ENCODE measurements at places on chromosomes 16 and 17.
A peak's percentile ranks its signal among the peaks of the same experiment; 100 is the strongest.

GRCh38 chr17:50911890-50912289 lies 45.7 kb upstream of the TOB1 start:
- H3K36me3 ChIP-seq, result no peaks in the 10 kb centered on the region
- H3K27me3 ChIP-seq, result no peaks in the 10 kb centered on the region
- no peak for DNase-seq
- no peak overlapping the region for H3K4me3 ChIP-seq

GRCh38 chr17:36816214-36816906 lies 120.9 kb upstream of the LHX1 start:
- H3K4me3 ChIP-seq, result no peak overlapping the region
- no peaks in the 10 kb centered on the region for H3K27me3 ChIP-seq
- DNase-seq, result no peak

- no peak for DNase-seq
- H3K4me3 ChIP-seq, result no peak overlapping the region
- H3K27ac ChIP-seq, result no peak overlapping the region
- no peaks in the 10 kb centered on the region for H3K27me3 ChIP-seq
- no peaks in the 10 kb centered on the region for H3K36me3 ChIP-seq
Observed at GRCh38 chr17:77332034-77332971, 191.5 kb downstream of the SEC14L1 start.

GRCh38 chr17:42537156-42537805 lies 1.2 kb downstream of the NAGLU start:
- DNase-seq, result no peak
- peak overlapping the region; percentile 50 for H3K4me3 ChIP-seq
- H3K4me1 ChIP-seq, result peaks cover 12% of the 10 kb centered on the region
- no peaks in the 10 kb centered on the region for H3K27me3 ChIP-seq
- 0 out of 2 replicates have a peak, but pooled peaks cover 9% of the 10 kb centered on the region for H3K36me3 ChIP-seq

GRCh38 chr17:44279346-44279665 lies 11.4 kb upstream of the SLC4A1 start:
- DNase-seq, result no peak
- H3K27me3 ChIP-seq, result 0 out of 2 replicates have a peak, but pooled peaks cover 2% of the 10 kb centered on the region
- no peak overlapping the region for H3K27ac ChIP-seq
- peaks cover 12% of the 10 kb centered on the region for H3K4me1 ChIP-seq
- H3K4me3 ChIP-seq, result no peak overlapping the region
- no peaks in the 10 kb centered on the region for H3K36me3 ChIP-seq

GRCh38 chr17:45294506-45294905 lies 22.3 kb downstream of the MAP3K14 start:
- H3K27ac ChIP-seq, result no peak overlapping the region
- no peaks in the 10 kb centered on the region for H3K27me3 ChIP-seq
- H3K36me3 ChIP-seq, result no peaks in the 10 kb centered on the region
- no peak overlapping the region for H3K4me3 ChIP-seq
- peaks cover 5% of the 10 kb centered on the region for H3K4me1 ChIP-seq

DNA sequence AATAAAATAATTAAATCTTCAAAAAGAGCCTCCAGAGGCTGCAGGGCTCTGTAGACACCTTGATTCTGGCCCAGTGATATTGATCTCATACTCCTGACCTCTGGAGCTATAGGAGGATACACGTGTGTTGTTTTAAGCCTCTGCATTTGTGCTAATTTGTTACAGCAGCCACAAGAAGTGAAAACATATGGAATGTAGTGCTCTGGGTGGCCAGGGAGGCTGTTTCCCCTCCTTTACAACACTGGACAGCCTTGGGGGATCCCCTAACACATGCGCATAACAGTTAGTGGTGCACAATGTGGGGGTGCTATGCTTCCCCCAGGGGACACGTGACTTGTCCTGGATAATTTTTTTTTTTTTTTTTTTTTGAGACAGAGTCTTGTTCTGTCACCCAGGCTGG lies 4.7 kb upstream of the ZNF500 start:
- no peak for DNase-seq
- no peak overlapping the region for H3K27ac ChIP-seq
- H3K27me3 ChIP-seq, result no peaks in the 10 kb centered on the region
- 0 out of 2 replicates have a peak, but pooled peaks cover 3% of the 10 kb centered on the region for H3K4me1 ChIP-seq

GRCh38 chr17:29710891-29711418 lies 88.2 kb upstream of the CORO6 start:
- H3K4me3 ChIP-seq, result no peak overlapping the region
- no peaks in the 10 kb centered on the region for H3K36me3 ChIP-seq
- H3K27me3 ChIP-seq, result no peaks in the 10 kb centered on the region
- no peak for DNase-seq

DNA sequence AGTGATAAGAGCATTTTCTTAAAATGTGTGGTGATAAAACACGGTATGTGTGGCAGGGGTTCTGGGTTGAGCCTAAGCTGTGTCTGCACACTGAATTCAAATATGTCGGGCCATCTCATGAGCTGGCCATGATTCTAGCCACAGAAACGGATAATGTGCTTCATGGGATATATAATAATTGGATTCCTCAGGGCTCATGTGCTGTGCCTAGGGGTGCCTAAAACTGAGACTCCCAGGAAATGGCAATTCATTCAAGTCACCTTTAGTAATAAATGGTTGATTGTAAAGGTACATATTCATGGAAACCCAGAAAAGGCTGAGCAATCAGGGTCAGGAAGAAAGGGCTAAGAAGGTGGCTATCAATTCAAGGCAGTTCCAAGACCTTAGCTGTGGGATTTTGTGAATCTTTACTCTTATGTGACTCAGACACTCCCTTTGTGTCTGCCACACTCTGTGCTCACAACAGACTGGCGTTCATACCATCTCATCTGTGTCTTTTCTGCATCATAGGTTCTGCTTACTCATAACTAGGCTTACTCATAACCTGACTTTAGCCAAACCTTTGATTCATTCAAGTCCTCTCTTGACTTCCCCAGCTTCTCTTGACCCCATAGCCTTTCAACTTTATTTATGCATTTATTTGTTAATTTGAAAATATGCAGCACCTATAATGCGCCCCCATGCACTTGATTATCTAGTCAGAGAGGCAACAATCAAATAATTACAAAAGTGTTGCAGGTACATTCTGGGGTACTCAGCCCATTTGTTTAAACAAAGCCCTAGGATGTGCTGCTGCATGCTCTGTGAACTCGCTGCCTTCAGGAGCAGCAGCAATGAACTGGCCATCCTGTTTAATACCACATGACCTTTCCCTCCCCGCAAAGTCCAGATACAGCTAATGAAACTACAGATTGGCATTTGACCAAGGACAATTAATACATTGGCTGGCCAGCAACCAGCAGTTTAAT lies 28.4 kb upstream of the MED13 start:
- no peaks in the 10 kb centered on the region for H3K36me3 ChIP-seq
- no peaks in the 10 kb centered on the region for H3K27me3 ChIP-seq
- no peak overlapping the region for H3K4me3 ChIP-seq
- no peak for DNase-seq
- no peak overlapping the region for H3K27ac ChIP-seq

Data from H1 (cell line).